ENCODE measurements at places on chromosomes 4 and X.

DNA sequence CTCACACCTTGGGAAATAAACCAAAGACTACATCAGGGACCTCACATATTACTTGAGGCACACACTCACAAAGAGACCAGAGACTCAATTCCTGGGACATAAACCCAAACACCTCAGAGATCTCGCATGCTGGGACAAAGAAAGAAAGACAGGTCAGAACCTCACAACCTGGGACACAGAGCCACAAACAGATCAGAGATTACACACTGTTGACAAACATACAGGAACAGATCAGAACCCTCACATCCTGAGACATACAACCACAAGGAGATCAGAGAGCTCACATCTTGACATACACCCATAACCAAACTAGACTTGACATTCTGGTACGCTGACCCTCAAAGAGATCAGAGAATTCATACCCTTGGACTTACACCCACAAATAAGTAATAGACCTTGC, 17.3 kb downstream of the SUV39H1 start:
- no peak for DNase-seq

DNA sequence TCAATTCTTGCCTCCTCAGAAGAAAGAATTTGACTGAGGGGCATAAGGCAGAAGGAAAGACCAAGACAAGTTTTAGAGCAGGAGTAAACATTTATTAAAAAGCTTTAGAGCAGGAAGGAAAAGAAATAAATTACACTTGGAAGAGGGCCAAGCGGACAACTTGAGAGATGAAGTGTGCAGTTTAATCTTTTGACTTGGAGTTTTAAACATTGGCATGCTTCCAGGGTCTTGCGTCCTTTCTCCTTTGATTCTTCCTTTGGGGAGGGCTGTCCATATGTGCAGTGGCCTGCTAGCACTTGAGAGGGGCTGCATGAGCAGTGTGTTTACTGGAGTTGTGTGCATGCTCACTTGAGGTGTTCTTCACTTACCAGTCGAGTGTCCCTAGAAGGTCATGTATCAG, 275.8 kb upstream of the IL1RAPL1 start:
- no peak for DNase-seq

DNA sequence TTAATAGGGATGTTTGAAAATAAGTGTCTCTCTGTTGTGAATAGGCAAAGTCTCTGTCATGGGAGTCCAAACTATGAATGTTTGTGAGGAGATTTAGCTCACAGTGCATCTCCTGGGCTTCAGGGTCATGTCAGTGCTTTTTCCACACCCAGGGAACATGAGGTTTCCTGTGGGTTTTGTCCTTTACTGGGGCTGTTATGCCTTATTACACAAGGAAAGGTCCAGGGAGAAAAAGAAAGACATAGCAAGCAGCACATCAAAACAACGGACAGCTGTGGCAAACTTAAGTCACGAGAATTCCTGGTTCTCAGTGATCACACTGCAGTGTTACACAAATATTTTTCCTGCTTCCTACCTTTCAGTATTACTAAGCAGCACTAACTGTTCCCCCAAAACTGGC, 99.4 kb downstream of the MBNL3 start:
- no peak for DNase-seq

DNA sequence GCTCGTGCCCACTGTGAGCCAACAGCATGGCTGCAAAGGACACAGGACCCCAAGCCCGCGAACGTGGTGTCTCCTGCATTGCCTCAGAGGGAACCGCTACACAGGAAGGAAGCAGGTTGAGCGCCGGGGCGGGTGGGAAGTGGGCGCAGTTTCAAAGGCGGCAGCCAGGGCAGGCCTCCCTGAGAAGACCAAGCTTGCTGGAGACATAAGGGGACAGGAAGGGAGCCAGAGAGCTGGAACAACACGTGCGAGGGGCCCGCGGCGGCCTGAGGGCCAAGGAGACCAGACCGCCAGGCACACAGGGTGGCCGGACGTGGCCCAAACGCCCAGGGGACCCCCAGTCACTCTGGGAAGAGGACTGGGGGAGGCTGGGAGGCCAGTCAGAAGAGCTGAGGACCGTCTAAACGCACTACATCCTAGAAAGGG, 32.0 kb downstream of the CTBP1 start:
- no peak for DNase-seq

DNA sequence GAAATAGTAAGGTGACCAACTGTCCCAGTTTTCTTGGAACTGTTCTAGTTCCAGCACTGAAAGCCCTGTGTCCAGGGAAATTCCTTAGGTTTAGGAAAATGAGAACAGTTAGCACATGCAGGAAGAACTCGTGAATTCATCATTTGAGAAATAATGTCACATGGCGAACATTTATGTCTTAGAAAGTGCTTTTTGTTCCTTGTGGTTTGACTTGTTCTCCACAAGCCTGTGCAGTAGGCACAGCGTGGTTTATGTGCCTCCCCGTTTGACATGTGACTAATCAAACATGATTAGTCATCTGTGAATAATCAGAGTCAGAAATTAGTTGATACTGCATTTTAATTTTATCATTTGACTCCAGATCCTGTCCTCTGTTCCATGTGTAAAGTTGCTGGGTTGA, 556.0 kb upstream of the CPEB2 start:
- no peak for DNase-seq

DNA sequence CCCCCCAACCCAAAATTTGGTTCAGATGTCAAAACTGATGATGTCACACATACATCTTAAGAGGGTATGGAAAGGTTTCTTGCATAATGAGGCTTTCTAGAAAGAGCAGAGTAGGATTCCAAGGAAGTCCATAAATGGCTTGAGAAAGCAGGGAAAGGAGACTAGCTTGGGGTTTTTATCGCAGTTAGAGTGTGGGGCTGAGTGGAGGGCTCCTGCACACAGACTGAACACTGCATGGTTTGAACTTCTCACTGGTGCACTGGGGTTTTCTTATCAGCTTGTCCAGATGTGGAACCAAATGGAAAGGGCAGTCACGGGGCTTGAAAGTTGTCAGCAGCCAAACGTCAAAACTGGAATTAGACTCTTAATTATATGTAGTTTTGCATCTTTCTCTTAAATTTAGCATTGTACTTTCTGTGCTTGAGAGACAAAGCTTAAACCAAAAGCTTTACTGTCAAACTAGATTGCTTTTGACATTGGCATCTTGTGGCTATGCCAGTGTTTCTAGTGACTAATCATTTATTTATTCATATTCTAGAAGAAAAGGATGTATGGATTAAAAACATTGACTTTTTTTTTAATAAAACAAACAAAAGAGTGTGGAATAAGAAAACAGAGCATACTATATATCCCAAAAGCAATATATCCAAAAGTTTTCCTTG, 78.3 kb upstream of the STIM2 start:
- DNase-seq: no peak

GRCh38 chrX:138923805-138924204, 212.3 kb upstream of the FGF13 start:
- DNase-seq: no peak

- DNase-seq: no peak
Observed at GRCh38 chrX:14406225-14406624, 123.1 kb upstream of the GLRA2 start.

DNA sequence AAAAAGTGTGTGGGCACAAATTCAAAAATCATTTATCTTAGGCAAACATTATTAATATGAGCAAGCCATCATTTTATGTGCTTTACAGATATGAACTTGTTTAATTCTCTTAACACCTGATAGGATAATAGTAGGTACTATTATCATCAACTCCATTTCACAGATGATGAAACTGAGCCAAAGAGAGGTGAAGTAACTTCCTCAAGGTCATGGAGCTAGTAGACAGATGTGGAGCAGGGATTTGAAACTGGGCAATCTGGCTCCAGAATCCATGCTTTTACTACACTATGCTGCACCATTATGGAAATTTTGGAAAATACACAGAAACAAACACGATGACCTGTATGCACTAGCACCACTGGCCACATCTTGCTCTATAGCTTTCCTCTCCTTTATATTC, 1.0 kb upstream of the PIN4 start:
- no peak for DNase-seq

GRCh38 chrX:33194876-33195433, 16.4 kb downstream of the DMD start:
- DNase-seq: no peak

GRCh38 chr4:40059362-40059761, 2.7 kb downstream of the N4BP2 start:
- DNase-seq: no peak

DNA sequence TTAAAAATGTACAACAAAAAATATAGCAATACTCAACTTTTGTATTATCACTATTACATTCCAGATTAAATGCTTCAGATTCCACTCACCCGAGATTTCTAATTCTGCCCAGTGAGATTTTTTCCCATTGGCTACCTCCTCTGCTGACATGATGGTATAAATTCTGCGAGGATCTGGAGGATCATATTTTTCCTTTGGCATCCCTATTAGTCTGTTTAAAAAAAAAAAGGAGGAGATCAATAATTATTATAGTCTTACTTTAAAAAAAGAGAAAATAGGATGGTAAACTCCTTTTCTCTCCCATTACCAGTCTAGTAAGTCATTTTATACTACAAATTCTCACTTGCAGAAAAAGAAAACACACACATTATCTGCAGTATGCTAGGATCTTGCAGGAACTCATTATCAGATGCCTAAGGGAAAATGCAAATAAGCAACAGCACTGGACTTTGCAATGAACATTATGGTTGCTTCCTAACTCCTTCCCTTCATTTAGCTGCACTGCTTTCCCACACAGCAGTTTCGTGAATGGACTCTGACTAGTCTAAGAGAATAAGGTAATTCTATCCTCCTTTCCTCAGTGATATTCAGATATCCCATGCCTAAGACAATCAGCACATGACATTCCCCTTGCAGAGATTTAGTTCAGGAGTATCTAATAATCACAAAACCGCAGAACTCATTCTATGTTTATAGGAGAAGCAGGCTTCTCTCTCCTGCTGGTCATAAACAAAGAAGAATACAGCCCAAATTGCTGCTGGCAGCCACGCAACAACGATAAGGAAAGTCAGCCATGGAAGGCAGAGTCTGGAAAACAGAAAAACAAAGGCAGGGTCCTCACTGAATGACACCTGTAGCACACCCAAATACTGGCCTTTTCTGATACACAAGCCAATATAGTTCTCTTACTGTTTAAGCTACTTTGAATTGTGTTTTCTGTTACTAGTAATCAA, 42.7 kb downstream of the CNOT6L start:
- no peak for DNase-seq

- DNase-seq: no peak
Observed at GRCh38 chr4:137213372-137214173, 318.7 kb downstream of the PCDH18 start.

GRCh38 chr4:78156520-78156919, 99.4 kb downstream of the FRAS1 start:
- no peak for DNase-seq

- DNase-seq: no peak
Observed at GRCh38 chr4:55183926-55184599, 58.7 kb upstream of the KDR start.

GRCh38 chr4:180058691-180059215, 2184.4 kb upstream of the TENM3 start:
- DNase-seq: peak; percentile 83

- no peak for DNase-seq
Observed at GRCh38 chr4:79827283-79827682, 245.7 kb downstream of the ANTXR2 start.

- DNase-seq: no peak
Observed at GRCh38 chr4:96073461-96073860, 233.6 kb downstream of the PDHA2 start.

- DNase-seq: no peak
Observed at GRCh38 chr4:59094505-59094904, 1984.3 kb upstream of the IGFBP7 start.

DNA sequence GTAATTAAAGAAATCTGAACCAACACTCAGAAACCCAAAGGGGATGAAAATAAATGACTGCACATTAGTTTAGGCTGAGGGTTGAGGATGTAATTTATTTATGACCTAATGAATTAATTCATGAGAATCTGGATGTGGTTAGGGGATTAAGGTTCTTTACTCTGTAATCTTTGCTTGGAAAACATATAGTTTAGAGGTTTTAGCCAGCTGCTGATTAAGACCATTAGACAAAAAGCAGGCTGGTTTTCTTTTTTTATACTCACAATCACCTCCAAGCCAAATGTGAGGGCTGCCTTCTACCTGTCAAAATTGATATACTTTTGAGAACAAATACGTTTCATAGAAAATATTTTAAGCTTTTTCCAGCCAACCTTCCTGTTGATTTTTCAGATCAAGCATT, 2705.8 kb downstream of the PCDH7 start:
- DNase-seq: no peak

DNA sequence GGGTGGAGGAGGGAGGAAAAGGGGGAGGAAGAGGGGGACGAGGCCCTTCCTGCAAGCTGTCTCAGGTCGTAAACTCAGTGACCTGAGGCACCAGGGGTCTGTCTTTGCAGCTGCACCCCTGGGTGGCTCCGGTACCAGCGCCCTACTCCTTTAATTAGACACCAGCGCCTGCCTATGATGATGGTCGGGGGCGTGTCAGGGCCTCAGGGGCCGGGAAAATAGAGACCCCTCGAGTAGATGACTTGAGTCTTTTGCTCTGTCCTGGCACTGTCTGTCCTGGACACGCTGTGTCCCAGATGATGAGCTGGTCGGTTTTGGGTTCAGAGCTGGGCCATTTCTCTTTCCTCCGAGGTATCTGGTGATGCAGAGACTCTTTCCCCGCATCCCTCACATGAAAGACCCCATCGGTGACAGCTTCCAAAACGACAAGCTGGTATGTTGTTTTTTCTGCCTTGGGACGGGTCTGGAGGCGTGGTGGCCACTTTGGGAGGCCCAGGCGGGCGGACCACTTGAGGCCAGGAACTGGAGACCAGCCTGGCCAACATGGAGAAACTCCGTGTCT, 11.2 kb downstream of the SLC25A6 start:
- DNase-seq: no peak

- no peak for DNase-seq
Observed at GRCh38 chr4:19930742-19931141, 321.0 kb upstream of the SLIT2 start.

DNA sequence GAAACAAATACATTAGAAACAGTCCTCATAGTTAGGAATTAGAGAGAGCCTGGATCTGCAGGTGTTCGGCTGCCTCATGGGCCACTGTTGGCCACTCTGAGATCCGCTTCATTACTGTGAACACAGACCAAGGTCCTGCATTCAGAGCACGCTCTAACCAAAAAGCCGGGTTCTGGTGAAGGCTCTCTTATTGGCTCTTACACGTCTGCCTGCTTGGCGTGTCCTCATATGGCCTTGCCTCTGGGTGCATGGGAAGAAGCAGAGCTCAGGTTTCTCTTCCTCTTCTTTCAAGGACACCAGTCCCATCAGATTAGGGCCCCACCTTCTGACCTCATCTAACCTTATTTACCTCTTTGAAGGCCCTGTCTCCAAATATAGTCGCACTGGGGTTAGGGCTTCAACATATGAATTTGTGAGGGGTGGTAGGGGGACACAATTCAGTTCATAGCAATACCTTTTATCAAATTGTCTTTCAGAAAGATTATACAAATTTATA, 37.1 kb upstream of the ELF2 start:
- no peak for DNase-seq

- DNase-seq: no peak
Observed at GRCh38 chr4:6416518-6417286, 55.7 kb downstream of the PPP2R2C start.

- no peak for DNase-seq
Observed at GRCh38 chrX:38578167-38578566, 16.8 kb downstream of the TSPAN7 start.

GRCh38 chrX:72159769-72160168, 21.8 kb upstream of the PIN4 start:
- no peak for DNase-seq

Data from left hindlimb (tissue), 1 donor.